CD14-positive monocyte (primary cell): ENCODE measurements at places on chromosomes 3 and 15.
A peak's percentile ranks its signal among the peaks of the same experiment; 100 is the strongest.

DNA sequence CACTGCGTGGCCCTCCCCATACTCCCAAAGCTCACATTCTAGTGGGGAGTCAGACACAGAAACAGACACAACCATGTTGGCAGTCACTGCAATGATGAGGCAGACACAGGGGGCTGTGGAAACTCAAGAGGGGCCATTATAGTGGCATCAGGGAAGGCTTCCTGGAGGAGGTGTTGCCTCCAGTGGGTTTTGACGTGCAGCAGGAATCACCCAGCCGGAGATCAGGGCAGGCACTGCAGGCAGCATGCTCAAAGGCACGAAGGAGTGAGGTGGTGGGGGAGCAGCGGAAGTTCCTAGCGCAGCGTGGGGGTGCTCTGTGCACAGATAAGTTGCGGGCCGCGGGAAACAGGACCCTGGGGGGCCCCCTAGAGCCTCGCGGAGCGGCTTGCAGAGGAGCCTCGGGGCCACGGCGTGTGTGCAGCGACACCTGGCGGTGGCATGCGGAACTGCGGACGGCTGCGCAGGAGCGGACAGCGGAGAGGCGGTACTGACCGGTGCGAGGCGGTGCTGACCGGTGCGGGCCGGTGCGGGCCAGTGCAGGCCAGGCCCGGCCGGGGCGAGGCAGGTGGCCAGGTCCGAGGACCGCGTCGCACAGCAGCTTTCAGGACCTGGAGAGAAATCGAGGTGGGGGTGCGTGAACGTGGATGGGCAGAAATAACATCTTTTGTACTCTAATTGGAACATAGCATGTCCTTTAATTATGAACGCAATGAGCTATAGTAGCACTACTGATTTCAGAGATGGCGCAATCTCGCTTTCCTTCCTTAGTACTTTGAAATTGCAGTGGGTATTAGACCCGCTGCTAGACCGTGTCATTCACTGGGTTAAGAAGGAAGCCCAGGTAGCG, 101.5 kb downstream of the FBLN2 start:
- peak; percentile 68 for DNase-seq

- DNase-seq, result no peak
Observed at GRCh38 chr3:25212736-25213135, 215.3 kb upstream of the RARB start.

DNA sequence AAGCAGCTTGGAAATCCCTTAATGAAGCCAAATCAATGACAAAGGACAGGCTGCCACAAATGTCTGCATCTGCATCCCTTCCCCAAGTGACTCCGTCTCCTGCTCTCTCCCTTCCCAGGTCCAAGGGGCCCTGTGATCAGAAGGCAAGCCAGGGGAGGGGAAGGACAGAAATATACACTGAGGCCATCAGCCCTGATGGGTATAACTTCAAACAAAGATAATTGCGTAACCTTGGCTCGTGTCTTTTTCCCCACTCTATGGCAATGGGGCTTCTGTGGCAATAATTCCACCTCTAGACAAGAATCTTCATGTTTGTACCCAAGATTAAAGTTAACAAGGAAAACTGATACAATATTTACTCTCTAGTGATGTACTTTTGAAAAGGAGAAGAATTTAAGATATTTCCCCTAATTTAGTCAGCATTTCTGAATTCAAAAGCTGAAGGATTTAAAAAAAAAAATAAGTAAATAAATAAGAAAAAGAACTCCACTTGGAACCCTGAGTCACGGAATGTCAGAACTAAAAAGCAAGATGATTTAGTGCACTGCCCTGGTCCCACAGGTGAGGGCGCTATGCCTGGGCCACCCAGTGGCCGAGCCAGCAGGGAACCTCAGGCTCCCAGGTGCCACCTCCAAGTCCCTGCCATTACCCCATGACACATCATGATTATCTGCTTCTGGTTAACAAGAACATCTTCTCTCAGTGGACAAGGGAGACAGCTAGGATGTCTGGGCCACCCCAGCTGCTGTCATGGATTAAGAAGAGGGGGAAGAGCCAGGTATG, 154.5 kb downstream of the STT3B start:
- DNase-seq, result no peak

DNA sequence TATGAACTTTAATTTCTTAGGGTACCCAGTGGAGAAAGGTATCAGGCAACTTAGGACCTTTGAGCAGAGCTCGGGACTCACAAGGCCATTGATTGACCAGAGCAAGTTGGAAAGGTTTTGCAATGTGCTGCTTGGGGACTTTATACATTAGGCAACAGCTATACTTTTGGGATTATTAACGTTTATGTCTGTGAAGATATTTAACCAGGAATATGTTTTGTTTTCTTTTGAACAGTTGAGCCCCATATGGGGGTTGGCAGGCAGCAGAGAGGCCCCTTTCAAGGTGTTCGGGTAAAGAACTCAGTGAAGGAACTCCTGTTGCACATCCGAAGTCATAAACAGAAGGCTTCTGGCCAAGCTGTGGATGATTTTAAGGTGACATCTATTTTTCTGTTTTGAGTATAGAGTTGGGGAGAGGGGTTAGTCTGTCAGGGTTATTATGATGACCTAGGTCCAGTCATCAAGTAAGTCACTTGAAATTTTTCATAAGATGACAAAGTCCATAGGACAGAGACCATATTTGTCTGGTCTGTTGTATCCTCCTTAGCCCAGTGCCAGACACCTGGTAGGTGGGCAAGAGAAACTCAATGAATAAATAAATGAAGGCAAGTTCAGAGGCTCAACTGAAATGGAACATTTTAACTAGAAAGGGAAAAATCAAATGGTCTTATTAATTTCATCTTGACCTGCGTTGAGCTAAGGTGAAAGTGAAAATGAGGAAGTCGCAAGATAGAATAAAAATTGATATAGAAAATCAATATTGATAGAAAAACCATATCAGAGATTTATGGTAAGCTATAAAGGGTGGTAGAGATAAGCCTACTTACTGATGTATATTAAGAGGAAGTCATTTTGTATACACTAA, 2.8 kb downstream of the NFKBIZ start:
- no peak for DNase-seq

DNA sequence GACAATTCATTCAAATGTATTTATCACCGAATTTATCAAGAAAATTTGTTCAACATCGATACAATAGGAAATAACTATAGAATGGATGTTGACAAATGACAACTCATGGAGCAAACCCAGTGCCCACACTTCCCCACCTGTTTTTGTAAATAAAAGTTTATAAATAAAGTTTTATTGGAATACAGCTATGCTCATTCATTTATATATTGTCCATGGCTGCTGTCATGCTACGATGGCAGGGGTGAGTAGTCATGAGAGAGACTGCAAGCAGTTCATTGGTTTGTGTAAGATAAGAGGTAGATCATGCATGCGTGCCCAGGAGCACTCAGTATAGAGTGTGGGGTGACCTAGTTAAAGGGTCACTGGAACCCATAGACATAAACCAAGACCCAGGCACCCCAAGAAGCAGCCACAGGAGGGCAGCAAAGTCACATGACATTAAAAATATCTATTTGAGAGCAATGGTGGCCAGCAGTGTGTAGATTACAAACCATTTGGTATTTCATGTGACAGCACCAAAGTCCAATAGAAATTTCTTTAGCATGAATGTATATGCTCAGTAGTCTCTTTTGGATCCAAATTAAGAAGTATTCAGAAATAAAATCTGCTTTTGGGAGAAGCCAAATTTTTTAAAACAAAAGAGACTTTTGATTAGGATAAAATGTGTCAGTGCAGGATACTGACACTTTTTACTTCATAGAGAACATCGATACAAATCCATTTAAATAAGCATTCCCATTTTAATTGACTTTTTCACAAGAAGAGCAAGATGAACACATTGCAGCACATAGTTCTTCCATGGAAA, 794.8 kb downstream of the MCTP2 start:
- no peak for DNase-seq

DNA sequence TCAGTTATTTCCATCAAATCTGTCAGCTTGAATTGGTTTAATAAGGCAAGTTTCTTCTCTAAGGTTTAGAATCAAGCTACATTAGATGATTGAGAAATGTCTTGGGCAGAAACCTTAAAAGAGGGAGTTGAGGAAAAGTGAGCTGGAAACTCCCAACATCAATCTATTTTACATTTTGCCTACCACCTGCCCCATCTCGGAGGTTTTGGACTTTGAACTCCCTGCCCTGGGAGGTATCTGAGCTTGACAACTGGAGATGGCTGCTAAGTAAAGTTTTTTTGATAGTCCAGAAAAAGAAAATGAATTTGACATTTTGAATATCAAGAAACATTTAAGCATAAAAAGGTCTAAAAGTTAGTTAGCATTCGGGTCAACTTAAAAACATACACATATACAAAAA, 234.2 kb downstream of the NFKBIZ start:
- no peak for DNase-seq

- no peak for DNase-seq
Observed at GRCh38 chr3:80094589-80094988, 326.8 kb upstream of the ROBO1 start.

- no peak for DNase-seq
Observed at GRCh38 chr15:87416591-87417257, 839.8 kb downstream of the NTRK3 start.

- no peak for DNase-seq
Observed at GRCh38 chr3:68919000-68919399, 13.3 kb downstream of the TAFA4 start.

- no peak for DNase-seq
Observed at GRCh38 chr15:39598186-39598850, 17.4 kb downstream of the THBS1 start.

DNA sequence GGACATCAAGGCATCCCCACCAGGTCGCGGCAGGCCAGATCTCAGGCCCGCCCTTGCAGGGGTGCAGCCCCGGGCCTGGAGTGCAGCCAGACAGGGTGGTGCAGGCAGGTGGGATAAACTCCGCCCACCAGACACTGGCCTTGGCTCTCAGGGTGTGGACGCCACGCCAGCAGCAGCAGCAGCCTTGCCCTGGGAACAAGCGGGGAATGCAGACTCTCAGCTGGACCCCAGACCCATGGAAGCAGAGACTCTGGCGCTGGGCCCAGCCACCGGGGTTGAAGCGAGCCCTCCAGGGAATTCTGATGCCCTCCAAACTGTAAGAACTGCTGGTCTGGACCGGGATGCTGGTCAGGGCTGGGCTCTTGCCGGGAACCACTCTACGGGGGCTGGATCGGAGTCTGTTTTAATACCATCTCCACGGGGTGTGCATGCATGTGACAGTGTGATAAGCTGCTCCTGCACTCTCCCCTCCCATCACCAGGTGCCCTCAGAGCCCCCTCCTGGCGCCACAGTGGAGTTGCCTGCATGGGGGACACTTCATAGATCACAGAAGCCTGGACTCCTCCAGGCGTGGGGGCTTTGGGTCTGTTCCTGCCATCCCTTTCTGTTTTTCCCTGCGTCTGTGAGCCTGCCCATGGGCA, 142.7 kb downstream of the NSMCE3 start:
- no peak for DNase-seq

GRCh38 chr15:71548401-71548807, 261.9 kb upstream of the NR2E3 start:
- no peak for DNase-seq

- DNase-seq, result no peak
Observed at GRCh38 chr3:179788996-179789395, 136.2 kb downstream of the USP13 start.

DNA sequence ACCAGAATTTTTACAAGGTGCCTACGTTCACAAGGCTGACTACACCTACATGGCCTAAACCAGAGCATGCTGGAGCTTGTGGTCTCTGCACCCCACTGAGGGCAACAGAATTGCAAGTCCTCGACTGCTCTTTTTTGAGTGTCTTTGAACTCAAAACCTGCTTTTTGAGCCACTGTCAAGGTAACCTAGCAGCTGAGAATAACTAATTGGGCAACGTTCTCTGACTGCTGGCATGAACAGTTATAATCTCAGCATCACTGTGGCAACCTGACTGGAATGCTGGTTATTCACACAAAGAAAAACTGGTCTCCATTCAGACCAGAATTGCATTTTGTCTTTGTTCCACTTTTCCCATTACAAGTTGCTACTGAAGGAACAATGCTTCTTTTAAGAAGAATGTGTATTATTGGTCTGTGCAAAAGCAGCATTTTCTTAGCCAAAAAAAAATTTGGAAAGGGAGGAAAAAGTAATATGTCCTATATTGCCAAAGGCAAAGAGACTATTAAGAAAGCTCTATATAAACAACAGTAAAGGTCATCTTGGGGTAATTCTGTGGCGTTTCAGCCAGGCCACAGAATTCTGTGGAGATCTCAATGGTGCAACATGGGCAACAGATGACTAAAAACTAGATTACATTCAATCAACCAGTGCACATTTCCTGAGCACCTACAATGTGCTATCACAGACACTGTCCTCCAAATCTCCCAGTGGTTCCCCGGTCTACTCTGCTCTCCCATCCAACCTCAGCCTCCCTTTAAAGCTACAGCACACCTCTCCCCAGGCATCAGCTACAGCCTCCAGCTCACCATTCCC, 76.8 kb downstream of the TNIK start:
- no peak for DNase-seq

DNA sequence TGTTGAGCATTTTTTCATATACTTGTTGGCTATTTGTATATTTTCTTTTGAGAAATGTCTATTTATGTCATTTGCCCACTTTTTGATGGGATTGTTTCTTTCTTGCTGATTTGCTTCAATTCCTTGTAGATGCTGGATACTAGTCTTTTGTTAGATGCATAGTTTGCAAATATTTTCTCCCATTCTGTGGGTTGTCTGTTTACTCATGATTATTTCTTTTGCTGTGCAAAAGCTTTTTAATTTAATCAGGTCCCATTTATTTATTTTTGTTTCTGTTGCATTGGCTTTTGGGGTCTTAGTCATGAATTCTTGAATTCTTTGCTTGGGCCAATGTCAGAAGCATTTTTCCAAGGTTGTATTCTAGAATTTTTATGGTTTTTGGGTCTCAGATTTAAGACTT, 251.7 kb downstream of the WNT5A start:
- no peak for DNase-seq

DNA sequence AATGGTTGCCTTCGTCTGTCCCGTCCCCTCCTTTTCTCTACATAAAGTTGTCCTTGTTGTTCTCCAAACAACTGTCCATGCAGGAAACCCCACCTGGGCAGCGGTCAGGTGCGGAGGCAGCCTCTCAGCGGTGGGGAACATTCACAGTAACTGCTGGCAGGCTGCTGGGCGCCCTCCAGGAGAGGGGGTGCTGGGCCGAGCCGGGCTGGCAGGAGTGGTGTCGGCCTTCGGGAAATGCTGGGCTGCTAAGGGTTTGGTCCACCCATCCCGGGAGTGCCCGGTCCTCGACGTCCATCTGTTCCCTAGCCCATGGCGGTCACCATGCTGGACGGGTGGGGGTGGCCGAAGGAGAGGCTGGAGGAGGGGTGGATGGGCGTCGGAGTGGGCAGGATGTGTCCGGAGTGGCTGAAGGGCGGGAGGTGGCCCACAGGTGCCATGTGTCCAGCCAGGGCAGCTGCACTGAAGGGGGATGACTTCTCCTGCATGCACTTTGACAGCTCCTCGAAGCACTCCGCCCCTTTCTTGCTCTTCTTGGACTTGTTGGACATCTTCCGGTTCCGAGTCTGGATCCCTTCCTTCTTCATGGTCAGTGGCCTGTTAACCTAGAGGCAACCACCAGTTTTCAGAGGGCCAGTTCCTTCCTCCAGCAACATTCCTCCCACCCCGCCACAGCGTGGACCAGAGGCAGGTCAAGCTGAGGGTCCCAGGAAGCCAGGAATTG, 12.1 kb downstream of the GATA2 start:
- DNase-seq, result no peak

GRCh38 chr3:47425383-47425778, 44.6 kb downstream of the PTPN23 start:
- DNase-seq, result no peak

GRCh38 chr15:47814620-47815019, 97.3 kb downstream of the SEMA6D start:
- DNase-seq, result no peak
